Esophagus squamous epithelium (tissue), 5 donors: ENCODE measurements at places on chromosomes 2 and 18. TPM values are rescaled to one million over a fixed set of nuclear protein-coding genes. Genes with fewer than 3 reads are reported as not detected.
A peak's percentile ranks its signal among the peaks of the same experiment; 100 is the strongest.

ALLC gene
- total RNA-seq: not detected

GRCh38 chr2:145752091-145752806 lies 1232.3 kb upstream of the ZEB2 start:
- no peaks in the 10 kb centered on the region for H3K27me3 ChIP-seq
- peaks cover 43% of the 10 kb centered on the region for H3K4me1 ChIP-seq
- no peaks in the 10 kb centered on the region for H3K36me3 ChIP-seq
- no peak overlapping the region for H3K4me3 ChIP-seq
- H3K27ac ChIP-seq: peak overlapping the region; percentile 76

GRCh38 chr2:151649400-151649799 lies 84.9 kb downstream of the NEB start:
- no peaks in the 10 kb centered on the region for H3K36me3 ChIP-seq
- no peak overlapping the region for H3K27ac ChIP-seq
- no peak for DNase-seq
- H3K27me3 ChIP-seq: no peaks in the 10 kb centered on the region

GRCh38 chr18:48787203-48788151 lies 163.3 kb downstream of the SMAD7 start:
- H3K27ac ChIP-seq: no peak overlapping the region
- H3K4me3 ChIP-seq: no peak overlapping the region
- DNase-seq: no peak
- H3K4me1 ChIP-seq: peaks cover under 1% of the 10 kb centered on the region
- peaks cover 27% of the 10 kb centered on the region for H3K36me3 ChIP-seq
- H3K27me3 ChIP-seq: no peaks in the 10 kb centered on the region

LINC00305 gene
- total RNA-seq: not detected

DNA sequence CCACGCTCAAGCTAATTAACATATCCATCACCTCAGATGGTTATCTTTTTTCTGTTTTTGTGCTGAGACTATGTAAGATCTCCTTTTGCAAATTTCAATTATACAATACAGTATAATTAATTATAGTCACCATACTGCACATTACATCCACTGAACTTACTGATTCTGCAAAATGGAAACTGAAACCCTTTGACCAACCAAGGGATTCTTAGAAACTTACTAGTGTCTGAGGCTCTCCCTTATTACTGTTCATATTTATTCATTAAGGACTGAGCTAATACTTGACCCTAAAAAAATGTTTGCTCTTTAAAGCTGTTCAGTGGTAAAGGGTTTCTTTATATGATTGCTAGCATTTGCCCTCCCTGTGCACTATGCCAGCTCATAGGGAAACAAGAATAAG lies 50.7 kb downstream of the ADAM23 start:
- no peak overlapping the region for H3K27ac ChIP-seq
- no peaks in the 10 kb centered on the region for H3K36me3 ChIP-seq
- H3K4me1 ChIP-seq: no peaks in the 10 kb centered on the region
- DNase-seq: no peak
- H3K4me3 ChIP-seq: no peak overlapping the region

DNA sequence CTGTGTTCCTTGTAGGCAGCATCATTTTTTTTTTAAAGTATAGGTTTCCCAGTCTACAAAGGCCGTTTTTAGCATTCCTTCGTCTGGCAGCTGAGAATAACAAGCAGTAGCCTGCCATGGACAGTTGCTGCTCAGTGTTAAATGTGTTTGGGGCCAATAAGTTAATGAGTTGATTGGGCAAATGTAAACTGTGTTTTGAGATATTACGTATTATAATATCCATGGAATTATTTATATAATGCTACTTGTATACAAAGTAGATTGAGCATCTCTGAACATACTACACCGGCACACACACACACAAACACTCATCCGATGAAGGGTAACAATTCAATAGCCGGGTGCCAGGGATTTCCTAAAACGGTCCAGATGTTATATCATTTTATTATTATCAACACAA lies 97.2 kb downstream of the IRS1 start:
- H3K27me3 ChIP-seq: no peaks in the 10 kb centered on the region
- H3K4me3 ChIP-seq: no peak overlapping the region
- no peaks in the 10 kb centered on the region for H3K4me1 ChIP-seq
- H3K27ac ChIP-seq: no peak overlapping the region

RBKS gene
- total RNA-seq: 1.4 TPM

GRCh38 chr2:140786585-140786984 lies 1344.2 kb downstream of the LRP1B start:
- no peak overlapping the region for H3K27ac ChIP-seq
- H3K36me3 ChIP-seq: no peaks in the 10 kb centered on the region
- no peak for DNase-seq
- H3K4me1 ChIP-seq: no peaks in the 10 kb centered on the region
- H3K4me3 ChIP-seq: no peak overlapping the region
- H3K27me3 ChIP-seq: no peaks in the 10 kb centered on the region

- no peak overlapping the region for H3K4me3 ChIP-seq
- no peaks in the 10 kb centered on the region for H3K27me3 ChIP-seq
- no peak overlapping the region for H3K27ac ChIP-seq
- DNase-seq: no peak
Measured at GRCh38 chr2:157032017-157032416, 225.5 kb upstream of the GALNT5 start.

CFC1 gene
- total RNA-seq: not detected

RNF152 gene
- total RNA-seq: 9.1 TPM

GRCh38 chr2:46075848-46076247 lies 221.4 kb upstream of the EPAS1 start:
- H3K4me3 ChIP-seq: no peak overlapping the region
- no peaks in the 10 kb centered on the region for H3K4me1 ChIP-seq
- DNase-seq: no peak
- no peaks in the 10 kb centered on the region for H3K27me3 ChIP-seq
- no peaks in the 10 kb centered on the region for H3K36me3 ChIP-seq

DNA sequence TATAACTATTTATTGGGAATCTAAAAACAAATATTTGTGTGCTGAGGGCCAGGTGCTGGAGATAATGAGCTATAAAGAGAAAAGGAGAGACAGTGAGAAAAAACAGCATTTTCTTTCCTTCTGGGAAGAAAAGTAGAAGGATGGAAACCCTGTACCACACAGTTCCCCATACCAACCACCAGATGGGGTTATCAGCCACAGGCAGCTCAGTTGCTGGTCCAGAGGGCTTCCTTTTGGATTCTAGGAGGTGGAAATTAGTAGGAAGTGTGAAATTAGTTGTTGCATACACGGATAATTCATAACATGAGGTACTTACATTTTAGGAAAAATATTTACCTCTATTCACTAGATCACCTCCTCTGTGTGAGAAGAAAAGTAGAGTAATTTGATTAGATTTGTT lies 237.0 kb upstream of the FOSL2 start:
- no peak overlapping the region for H3K27ac ChIP-seq
- no peak for DNase-seq
- no peak overlapping the region for H3K4me3 ChIP-seq
- H3K4me1 ChIP-seq: peaks cover 6% of the 10 kb centered on the region
- no peaks in the 10 kb centered on the region for H3K36me3 ChIP-seq
- H3K27me3 ChIP-seq: no peaks in the 10 kb centered on the region

GRCh38 chr18:76874642-76875389 lies 52.5 kb downstream of the ZNF236 start:
- H3K27me3 ChIP-seq: no peaks in the 10 kb centered on the region
- H3K27ac ChIP-seq: no peak overlapping the region
- peaks cover 75% of the 10 kb centered on the region for H3K36me3 ChIP-seq
- no peaks in the 10 kb centered on the region for H3K4me1 ChIP-seq
- no peak overlapping the region for H3K4me3 ChIP-seq

GRCh38 chr18:63438181-63438580 lies 15.9 kb upstream of the VPS4B start:
- H3K36me3 ChIP-seq: no peaks in the 10 kb centered on the region
- DNase-seq: no peak
- H3K27ac ChIP-seq: no peak overlapping the region
- H3K27me3 ChIP-seq: no peaks in the 10 kb centered on the region

DNA sequence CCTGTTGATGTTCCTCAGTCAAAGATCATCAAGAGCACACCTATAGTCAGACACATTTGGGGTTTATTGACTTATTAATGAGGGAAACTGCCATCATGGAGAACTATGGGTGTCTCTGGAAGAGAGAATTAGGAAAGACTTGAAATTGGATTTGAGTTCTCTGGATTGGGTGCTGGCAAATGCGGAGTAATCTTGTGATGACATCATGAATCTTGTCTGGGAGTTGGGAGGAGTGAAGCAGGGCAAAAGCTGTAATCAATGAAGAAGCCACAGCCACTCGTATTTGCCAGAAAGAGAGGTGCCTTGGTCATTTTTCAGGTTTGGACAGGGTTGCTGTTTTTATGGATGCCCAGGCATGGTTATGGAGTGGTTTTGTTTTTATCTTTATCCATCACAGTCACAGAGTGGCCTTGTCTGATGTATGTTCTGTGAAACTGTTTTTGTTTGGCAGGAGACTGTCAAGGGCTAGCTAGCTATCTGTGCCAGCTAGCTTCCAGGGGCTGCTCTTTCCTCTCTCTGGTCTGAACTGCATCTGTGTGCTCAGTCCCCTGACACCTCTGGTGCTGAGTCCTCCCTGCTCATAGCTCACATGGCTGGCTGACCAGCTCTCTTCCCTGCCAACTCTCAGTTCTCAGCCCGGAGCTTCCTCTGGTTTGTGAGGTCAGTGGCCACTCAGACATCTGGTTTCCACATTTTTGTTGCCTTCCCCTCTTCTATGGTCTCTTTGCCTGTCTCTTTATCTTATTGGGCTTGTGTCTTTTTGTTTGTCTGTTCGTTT lies 193.4 kb upstream of the RMP24 start:
- H3K4me3 ChIP-seq: no peak overlapping the region
- no peaks in the 10 kb centered on the region for H3K27me3 ChIP-seq
- no peak for DNase-seq
- H3K4me1 ChIP-seq: no peaks in the 10 kb centered on the region
- H3K27ac ChIP-seq: no peak overlapping the region

DNA sequence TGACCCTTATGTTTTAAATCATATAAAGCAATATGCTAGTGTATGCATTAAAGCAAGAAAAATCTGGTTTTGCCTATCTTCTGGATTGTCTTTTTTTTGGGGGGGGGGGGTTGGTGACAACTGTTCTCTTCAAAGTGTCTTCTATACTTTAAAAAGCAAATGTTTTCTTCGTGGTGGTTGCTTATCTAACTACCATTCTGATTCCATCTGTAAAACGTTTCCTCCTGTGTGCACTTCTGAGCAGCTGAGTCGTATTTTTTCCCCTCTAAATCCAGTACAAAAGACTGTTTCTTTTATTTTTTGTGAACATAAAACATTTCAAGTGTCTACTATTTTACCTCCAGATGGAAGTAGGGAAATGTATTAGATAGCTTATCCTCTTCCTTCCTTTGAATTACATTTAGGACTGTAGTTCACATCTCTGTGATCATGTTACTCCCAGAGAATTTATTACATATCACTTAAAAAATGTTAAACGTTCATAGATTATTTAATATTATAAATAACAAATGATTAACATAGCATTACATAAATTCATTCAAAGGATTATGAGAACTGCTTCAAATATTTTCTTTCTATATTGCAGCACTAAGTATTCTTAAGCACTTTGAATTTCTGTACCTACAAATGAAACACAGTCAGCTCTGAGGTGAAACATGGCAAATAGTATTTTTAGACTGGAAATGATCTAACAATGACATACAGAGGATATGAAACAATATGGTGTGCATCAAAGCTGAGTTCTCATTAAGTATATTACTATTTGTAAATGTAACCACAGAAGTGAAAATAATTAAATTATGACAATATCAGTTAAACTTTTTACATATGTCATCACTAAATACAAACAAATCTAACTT lies 56.4 kb downstream of the SCN3A start:
- H3K27me3 ChIP-seq: no peaks in the 10 kb centered on the region
- no peak overlapping the region for H3K27ac ChIP-seq
- H3K36me3 ChIP-seq: no peaks in the 10 kb centered on the region

DNA sequence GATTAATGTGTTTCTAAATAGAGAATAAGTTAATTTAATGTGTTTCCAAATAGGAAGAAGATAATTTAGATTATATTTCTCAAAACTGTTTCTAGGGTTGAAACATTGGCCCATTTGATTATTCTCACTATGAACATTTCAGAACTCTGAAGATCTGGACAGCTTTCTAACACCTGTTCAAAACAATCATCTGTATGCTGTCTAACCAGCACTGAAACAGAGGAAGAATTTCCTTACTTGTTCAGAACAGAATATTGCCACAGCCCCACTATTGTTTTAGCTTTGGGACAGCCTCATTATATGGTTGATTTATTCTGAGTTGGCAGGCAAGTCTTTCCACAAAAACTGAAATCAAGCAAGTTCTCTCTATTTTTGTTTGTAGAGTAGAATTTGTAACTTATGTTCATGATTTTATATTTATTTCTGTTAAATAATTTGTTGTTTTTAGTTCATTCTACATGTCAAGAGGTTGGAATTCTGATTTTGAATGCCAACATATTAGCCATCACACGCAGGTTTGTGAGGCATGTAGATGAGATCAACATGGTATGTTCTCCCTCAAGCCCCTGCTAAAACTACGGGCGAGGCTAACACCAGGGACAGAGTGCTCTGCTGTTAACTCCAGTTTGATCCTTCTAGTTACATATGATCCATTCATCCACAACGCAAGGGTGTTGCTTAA lies 11.2 kb downstream of the IL18RAP start:
- no peaks in the 10 kb centered on the region for H3K27me3 ChIP-seq
- H3K4me3 ChIP-seq: no peak overlapping the region
- no peaks in the 10 kb centered on the region for H3K4me1 ChIP-seq
- no peak overlapping the region for H3K27ac ChIP-seq

DNA sequence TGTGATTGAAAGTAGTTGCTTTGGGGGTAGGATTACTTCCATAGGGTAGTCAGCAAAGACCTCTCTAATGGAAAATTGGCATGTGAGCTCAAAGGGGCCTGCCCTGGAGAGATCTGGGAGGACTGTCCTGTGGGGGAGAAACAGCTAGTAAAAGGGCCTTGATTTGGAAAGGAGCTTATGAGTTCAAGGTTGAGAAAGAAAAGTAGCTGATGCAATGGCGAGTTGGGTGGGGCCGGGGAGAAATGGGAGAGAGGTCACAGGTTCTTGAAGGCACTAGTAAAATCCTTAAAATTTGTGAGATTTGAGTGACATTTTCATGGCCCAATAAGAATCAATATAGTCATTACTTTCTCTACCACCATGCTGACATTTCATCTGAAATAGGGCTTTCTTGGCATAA lies 82.0 kb upstream of the CCDC195 start:
- H3K27ac ChIP-seq: no peak overlapping the region
- H3K4me1 ChIP-seq: no peaks in the 10 kb centered on the region
- no peak for DNase-seq

DNA sequence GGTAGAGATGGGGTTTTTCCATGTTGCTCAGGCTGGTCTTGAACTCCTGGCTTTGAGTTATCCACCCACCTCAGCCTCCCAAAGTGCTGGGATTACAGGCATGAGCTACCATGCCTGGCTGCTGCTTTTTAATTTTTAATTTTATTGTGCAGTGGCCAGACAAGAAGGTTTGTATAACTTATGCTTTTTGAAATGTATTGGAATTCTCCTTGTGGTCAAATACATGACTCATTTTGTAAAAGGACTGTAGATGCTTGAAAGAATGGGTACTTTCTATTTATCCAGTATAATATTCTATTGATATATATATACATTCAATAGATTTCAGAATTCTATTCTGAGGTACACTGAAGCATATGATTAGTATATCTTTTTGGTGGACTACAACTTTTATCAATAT lies 82.6 kb upstream of the ST3GAL5 start:
- H3K4me3 ChIP-seq: no peak overlapping the region
- no peak overlapping the region for H3K27ac ChIP-seq
- H3K27me3 ChIP-seq: no peaks in the 10 kb centered on the region
- H3K4me1 ChIP-seq: no peaks in the 10 kb centered on the region
- H3K36me3 ChIP-seq: no peaks in the 10 kb centered on the region
